NCI-H1436 (cell line): ENCODE measurements at places on chromosomes 7 and 10.

DNA sequence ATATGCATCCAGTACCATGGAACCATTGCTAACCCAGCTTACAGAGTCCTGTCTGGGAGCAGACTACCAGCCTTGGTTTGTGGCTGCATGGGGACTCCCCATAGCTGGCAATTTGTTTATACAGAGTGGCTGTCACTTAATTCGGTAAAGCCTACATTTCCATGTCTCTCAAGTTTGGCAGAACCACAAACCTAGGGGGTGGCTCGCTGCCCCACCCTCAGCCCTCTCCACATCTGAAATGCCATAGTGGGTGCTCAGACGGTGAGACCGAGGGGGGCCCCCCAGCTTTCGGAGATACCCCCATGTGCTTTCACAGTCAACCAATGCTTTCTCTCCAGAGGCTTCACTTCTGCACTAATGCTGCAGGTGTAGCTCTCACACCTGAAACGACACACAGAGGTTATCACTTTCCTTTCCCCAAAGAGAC lies 75.5 kb upstream of the KAT6B start:
- DNase-seq: no peak

DNA sequence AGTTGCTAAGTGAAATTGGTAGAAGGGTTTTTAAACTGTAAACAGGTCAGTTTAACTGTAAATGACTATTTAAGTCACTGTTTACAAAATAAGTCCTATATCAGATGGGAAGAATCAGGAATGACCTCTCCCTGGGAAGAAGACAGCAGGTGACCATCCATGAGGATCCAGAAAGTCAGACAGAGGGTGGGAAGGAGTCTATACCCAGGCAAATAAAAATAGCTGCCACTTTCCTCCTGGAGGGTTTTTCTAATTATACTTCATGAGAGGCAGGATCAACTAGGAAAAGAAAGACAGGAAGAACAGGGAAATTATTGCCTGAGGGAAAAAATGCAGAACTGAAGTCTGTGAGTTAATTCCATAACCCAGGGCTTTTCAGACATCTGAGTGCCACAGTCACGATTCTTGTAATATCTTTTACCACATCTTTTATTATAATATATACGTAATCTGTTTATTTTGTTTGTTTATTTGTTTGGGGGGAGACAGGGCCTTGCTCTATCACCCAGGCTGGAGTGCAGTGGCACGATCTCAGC lies 7.0 kb downstream of the DNTT start:
- no peak for DNase-seq

DNA sequence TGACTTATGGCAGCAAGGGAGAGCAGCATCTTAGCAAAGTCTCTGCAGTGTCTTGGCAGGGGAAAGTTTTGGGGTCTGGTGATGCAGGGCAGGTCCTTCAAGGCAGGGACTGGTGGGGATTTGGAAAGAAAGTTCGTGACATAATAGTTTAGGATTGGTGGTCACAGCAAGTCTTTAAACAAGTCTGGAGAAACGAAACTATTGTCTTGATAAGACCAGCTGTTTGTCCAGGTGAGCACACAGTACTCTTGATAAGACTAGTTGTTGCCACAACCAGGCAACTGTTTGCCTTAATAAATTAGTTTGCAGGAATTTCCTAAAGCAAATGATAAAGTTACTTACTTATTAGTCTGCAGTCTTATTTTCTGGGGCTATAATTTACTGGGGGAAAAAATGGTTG lies 136.1 kb downstream of the AKR1D1 start:
- DNase-seq: no peak

- no peak for DNase-seq
Observed at GRCh38 chr7:141294143-141294829, 220.4 kb downstream of the TMEM178B start.

DNA sequence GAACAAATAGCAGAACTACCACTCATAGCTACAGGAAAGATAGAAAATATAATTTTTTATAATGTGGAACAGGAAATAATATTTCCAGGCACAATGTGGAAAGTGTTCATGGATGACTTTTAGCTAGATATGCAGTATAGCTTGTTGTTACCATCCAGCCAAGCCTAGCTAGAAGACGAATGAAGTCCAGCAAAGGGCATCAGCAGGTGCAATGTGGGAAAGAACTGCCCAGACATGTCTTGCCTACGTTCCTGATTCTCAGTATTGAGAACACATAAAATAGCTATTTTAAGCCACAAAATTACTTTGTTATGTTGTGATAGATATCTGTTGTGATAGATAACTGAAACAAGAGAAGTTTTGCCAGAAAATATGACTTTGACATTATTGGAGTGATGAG lies 1690.0 kb upstream of the LRRTM3 start:
- DNase-seq: no peak

- peak; percentile 37 for DNase-seq
Observed at GRCh38 chr10:71812016-71812912, 38.8 kb downstream of the PSAP start.

GRCh38 chr7:130985361-130985760 lies 251.4 kb upstream of the KLF14 start:
- no peak for DNase-seq
